ENCODE measurements at places on chromosomes 1 and 21. TPM values are rescaled to one million over a fixed set of nuclear protein-coding genes. Genes with fewer than 3 reads are reported as not detected.

MATN1 gene
- not detected for total RNA-seq

EVI5 gene
- total RNA-seq = 63.3 TPM

MACF1 gene
- 584 TPM for total RNA-seq

BSND gene
- not detected for total RNA-seq

VWA5B1 gene
- total RNA-seq = not detected

WNT2B gene
- 1.9 TPM for total RNA-seq

CTPS1 gene
- 42.6 TPM for total RNA-seq

SAMSN1 gene
- 4.0 TPM for total RNA-seq

ADAM30 gene
- total RNA-seq = not detected

KRTAP21-2 gene
- total RNA-seq = not detected

ZBTB8B gene
- 0.07 TPM for total RNA-seq

NBPF6 gene
- not detected for total RNA-seq

TNFSF18 gene
- total RNA-seq = 45.6 TPM

KRTAP24-1 gene
- total RNA-seq = not detected

Data from pulmonary artery endothelial cell (primary cell).